Colonic mucosa (tissue), 4 donors: ENCODE measurements at places on chromosomes 6 and 20.

DNA sequence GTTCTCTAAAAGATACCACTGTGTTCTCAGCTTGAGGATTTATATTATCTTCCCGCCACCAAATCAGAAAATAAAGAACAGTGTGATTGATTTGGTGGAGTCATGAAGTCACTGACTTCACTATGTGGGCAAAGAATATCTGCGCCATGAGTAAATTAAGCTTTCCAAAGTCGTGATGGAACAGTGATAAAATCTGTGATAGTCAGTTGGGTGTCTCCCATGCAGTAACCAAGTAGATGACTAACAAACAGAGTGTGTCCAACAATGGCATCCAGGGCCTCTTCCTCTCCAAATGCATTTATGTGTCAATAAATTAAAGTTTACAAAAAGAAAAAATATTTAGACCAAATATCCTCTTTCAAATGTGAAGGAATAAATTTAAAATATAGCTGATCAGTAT, 87.0 kb upstream of the DST start:
- DNase-seq, result no peak

- DNase-seq, result no peak
These were observed 8.0 kb upstream of the COL21A1 start for GRCh38 chr6:56255349-56255748.

- DNase-seq, result no peak
These were observed 61.8 kb downstream of the EPM2A start for GRCh38 chr6:145673504-145673903.

DNA sequence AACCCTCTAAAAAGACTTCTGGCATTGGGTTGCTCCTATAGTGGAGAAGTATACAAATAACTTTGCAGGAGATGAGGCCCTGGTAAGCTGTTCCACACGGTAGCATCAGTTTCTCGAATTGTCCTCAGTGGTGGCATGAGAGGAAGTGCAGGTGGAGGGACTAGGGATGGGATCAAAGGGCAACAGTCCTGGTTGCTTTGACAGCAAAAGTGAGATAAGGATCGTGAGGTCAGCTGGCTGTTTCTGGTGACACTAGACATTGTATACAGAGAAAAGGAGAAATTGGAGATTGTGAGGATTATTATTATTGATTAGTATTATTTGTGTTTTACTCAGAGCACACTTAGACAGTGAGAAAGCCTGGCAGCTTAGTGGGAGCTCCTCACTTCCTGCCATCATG, 61.3 kb upstream of the EXOC2 start:
- no peak for DNase-seq

DNA sequence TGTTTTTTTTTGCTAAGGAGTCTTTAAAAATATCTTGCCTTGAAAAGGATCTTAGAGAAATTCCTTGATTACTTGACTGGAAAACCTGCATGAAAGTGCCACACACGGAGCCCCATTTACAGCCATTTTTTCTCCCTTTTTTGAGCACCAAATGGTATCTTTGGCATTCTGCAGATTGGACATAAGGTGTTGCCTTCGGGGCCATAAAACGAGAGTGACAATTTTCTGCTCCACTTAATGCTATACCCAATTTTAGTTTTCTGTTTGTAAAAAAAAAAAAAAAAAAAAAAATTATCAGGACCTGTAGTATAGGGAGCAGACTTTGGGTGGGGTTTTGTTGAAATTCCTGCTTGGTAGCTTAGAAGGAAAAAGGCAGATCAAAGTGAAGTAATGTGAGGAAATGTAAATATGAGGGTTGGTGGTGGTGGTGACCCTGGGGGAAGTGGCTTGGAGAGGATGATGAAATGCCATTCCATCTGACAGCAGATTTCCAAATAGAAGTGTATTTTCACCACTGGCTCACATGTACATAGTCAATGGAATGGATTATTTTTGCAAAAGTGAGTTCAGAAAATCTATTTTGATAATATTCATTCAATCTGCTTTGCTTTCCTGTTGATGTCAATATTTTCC, 212.1 kb upstream of the SOX4 start:
- no peak for DNase-seq

DNA sequence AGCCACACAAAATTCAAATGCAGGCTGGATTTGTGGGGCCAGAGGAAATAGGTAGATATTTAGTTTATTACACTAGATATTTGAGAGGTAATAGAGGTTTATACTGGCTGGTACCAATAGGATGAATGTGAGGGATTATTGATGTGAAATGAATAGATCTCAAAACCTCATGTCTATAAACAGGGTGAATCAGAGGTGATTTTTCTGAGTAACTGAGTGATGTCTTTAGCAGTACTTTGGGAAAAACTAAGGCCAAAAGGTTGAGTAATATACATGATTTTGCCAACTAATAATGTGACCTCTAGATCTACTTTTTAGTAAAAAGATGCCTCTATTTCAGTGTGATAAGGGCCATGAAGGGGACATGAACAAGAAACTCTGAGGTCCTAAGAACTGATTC, 86.8 kb downstream of the HAO1 start:
- DNase-seq, result no peak

- DNase-seq, result no peak
These were observed 102.1 kb downstream of the NRSN1 start for GRCh38 chr6:24228123-24228522.

GRCh38 chr6:109521080-109521479, 38.1 kb upstream of the ZBTB24 start:
- no peak for DNase-seq
